ENCODE measurements at places on chromosomes 16 and 17. TPM values are rescaled to one million over a fixed set of nuclear protein-coding genes. Genes with fewer than 3 reads are reported as not detected.

HEATR9 gene
- total RNA-seq, result not detected

- DNase-seq, result no peak
Observed at GRCh38 chr16:80263181-80263823, 277.5 kb upstream of the DYNLRB2 start.

GRCh38 chr17:45132572-45133463 is 503 bp upstream of the PLCD3 start:
- DNase-seq, result peak; percentile 67

C17orf78 gene
- not detected for total RNA-seq

ZPBP2 gene
- total RNA-seq, result not detected

TP53TG3 gene
- total RNA-seq, result not detected

DNA sequence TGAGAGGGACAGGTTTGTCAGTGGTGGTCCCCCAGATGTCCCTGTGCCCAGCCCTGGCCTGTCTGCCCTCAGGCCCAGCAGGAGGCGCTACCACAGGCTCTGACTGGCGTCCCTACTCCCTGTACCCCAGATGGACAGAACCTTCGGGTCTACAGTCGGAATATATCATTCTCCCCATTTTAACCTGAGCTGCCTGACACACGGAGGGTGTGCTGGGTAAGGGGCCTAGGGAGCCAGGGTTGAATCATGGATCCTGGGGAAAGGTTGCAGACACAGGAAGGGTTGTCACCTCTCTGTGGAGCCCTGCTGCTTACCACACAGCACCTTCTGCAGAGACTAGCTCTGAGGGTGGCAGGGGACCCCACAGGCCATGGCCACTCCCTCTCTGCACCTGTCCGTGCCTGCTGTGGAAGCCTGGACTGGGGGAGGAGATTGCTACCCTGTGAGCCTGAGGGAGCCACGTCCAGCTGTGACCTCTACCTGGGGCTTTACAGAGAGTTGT is 162.2 kb upstream of the ZNF267 start:
- no peak for DNase-seq

DNA sequence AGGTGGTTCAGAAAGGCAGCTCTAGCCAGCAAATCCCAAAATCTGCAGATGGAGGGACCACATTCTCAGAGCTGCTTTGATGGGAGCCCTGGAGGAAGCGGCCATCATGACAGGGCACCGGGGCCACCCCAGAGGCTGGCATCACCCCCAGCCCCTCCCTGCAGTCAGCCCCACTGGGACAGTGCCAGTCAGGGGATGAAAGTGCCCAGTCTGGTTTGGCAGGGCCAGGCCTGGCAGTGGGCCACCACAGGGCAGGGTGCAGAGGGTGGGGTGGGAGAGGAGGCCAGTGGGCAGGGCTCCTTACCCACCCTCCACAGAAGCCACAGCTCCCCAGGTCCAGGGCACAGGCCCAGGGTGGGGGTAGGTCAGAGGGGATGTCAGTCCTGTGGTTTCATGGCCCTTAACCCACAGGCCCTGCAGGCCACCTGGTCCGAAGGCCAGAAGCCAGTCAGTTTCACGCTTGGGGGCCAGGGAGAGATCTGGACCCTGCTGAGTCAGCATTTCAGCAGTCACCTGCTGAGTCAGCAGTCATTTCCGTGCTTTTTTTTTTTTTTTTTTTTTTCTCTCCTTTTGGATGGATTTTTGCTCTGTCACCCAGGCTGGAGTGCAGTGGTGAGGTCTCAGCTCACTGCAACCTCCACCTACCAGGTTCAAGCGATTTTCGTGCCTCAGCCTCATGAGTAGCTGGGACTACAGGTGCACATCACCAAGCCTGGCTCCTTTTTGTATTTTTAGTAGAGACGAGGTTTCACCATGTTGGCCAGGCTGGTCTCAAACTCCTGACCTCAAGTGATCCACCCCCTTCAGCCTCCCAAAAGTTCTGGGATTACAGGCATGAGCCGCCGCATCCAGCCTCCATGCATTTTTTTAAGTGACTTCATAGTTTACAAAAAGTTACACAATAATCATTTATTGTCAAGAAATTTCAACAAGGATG is 10.4 kb downstream of the SLC25A10 start:
- no peak for DNase-seq
